ENCODE measurements at places on chromosomes 5 and 9.
A peak's percentile ranks its signal among the peaks of the same experiment; 100 is the strongest.

DNA sequence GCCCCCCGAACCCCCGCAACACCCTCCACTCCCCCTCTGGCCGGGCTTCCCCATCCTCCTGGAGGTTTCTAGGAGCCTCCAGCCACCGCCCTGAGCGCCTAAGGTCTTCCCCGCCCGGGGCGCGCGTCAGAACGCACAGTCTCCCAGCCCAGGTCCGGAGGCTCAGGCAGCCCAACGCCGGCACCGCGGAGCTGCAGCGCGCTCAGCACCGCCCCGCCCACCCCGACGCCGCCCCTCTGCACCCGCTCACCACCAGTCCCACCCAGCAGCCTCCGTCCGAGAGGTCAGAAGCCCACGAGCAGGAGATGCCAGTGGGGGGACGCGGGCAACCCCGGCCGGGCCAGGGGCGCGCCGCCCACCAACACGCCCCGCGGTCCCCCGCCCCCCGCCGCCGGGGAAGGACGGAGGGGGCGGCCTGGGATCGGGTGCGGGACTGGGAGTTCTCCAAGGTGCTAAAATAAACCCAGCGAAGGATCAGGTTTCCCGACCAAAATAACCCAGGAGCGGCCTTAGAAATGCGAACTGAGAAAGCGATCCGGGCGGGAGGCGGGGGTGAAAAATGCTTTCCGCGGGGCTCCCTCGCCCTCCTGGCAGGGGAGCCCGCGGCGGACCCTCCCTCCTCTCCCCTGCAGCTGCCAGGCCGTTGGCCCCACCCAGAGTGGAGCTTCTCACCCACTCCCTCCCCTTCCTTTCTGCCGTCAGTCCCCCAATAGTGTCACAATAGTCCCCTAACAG lies 6.5 kb upstream of the FAM78A start:
- DNase-seq = no peak

GRCh38 chr9:90880669-90881068 lies 79.0 kb downstream of the SYK start:
- no peak for DNase-seq

DNA sequence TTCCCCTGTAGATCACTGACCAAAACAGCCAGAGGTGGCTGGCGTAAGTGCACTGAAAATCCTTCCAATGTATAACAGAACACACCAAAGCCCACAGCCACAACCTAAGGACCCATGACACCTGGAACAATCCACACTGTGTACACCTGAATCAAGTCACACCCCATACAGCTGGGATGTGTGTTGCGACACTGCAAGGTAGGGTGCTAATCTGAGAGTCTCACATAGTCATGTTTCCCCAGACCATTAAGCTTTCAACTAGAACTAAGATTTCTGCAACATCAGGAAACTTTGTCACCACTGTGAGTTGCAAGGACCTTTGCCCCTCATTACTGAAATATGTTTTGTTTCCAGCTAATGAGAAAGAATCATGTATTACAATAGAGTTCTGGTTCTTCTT lies 59.4 kb downstream of the MED27 start:
- DNase-seq = no peak

DNA sequence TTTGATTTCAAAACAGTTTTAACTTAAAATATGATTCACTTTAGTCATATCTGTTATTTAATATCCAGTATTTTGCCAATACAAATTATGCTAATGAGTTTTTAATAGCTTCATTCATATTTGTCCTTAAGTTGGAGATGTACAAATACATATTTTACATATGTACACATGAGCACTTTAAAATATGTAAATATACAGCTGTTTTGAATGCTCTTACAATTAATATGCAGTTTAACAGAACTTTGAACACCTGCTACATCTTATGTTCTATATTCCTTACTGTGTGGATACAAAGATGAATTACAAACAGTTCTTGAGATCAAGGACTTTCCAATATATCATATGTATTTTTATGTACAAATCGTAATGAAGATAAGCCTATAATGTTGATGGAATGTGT lies 74.0 kb downstream of the CHSY3 start:
- DNase-seq = no peak

GRCh38 chr9:89436963-89437625 lies 60.8 kb downstream of the SEMA4D start:
- DNase-seq = no peak

GRCh38 chr9:99012957-99013512 lies 69.3 kb downstream of the COL15A1 start:
- no peak for DNase-seq

GRCh38 chr9:133253268-133253667 lies 21.7 kb downstream of the ABO start:
- no peak for DNase-seq

- DNase-seq = no peak
Measured at GRCh38 chr5:15575666-15576065, 75.7 kb downstream of the FBXL7 start.

- DNase-seq = no peak
Measured at GRCh38 chr9:121484651-121485446, 14.8 kb downstream of the GGTA1 start.

DNA sequence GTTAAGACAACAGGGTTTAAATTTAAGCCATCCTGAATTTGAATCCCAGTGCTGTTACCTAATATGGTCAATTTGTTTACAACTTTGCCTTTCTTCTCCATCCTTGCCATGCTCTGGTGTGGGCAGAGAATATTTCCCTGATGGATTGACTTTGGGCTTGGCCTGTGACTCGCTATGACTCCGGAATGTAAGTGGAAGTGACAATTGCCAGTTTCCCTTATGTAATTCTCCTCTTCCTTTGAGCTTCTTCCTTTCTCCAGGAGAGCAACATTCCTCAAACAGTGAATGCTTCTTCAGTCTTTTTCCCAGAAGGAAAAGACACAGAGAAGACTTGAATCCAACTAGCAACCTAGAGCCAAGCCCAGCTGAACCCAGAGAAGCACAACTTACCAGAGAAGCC lies 159.1 kb downstream of the LURAP1L start:
- DNase-seq = peak; percentile 26

DNA sequence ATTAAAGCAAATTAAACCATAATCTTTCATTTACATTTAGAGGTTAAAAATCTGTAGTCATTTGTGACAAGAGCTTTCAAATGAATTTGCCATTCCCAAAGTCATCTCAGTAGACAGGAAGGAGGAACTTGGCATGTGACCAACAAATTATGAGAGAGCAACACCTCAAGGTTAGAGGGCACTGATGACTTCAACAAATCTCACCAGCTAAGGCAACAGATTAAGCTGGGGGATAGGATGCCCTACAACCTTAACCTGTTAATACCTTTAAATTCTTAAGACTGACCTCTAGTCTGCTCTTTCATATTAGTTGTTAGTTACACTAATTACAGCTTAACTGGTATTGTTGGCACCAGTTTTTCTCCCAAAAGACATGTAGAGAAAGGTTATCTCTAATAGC lies 18.4 kb downstream of the POU5F2 start:
- no peak for DNase-seq

- no peak for DNase-seq
Measured at GRCh38 chr9:14004110-14004509, 309.8 kb downstream of the NFIB start.

GRCh38 chr9:69877852-69878514 lies 57.4 kb downstream of the CFAP95 start:
- DNase-seq = no peak

- DNase-seq = no peak
Measured at GRCh38 chr5:141692533-141692888, 10.5 kb upstream of the ARAP3 start.

DNA sequence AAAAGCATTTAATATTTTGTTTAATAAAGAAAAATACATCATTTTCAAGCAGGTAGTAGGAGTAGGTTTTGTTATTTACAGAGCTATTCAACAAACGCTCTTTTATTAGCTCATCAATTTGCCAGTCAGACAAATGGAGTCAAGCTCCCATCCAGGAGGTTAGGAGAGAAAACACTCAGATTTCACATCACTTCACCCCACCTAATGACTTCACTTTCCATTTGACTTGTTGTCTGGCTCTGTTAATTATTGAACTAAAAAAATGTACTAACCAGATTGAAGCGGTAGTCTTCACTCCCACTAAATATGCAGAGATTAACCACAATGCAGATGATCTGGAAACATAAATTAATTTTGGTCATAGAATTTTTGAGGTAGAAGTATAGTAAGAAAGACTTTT lies 193.6 kb upstream of the VCAN start:
- no peak for DNase-seq

- DNase-seq = no peak
Measured at GRCh38 chr5:125813221-125813974, 609.8 kb upstream of the GRAMD2B start.

DNA sequence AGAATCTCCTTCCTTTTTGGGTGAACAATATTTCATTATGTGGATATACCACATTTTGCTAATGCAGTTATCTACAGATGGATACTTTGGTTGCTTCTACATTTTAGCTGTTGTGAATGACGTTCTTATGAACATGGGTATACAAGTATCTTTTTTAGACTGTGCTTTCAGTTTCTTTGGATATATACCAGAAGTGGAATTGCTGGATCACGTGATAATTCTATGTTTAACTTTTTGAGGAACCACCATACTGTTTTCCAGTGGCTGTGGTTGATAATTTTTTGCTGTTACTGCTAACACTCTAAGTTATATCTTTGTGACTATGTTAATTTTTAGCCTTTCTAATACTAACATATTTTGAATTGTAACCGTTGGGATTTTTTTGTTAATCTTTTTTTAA lies 12.5 kb downstream of the WDR70 start:
- DNase-seq = no peak

GRCh38 chr5:74393943-74394342 lies 246.6 kb downstream of the ENC1 start:
- DNase-seq = no peak

- DNase-seq = no peak
Measured at GRCh38 chr5:123805300-123805699, 293.3 kb downstream of the CSNK1G3 start.

DNA sequence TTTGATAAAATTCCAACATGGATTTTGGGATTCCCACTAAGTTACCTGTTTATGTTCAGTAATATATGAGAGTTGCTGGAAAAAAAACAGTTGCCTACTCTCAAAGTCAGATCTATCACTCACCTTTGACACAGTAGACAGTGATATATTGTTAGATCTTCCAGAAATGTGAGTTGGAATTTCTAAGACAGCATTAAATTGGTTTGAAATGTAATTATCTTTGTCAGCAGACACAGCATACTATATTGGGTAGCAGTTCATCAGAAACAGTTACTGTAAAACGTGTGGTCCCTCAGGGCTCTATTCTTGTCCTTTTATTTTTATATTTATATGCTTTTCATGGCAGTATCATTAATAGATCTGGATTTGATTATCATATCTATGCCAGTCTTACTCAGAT lies 433.6 kb upstream of the ARRDC3 start:
- no peak for DNase-seq

DNA sequence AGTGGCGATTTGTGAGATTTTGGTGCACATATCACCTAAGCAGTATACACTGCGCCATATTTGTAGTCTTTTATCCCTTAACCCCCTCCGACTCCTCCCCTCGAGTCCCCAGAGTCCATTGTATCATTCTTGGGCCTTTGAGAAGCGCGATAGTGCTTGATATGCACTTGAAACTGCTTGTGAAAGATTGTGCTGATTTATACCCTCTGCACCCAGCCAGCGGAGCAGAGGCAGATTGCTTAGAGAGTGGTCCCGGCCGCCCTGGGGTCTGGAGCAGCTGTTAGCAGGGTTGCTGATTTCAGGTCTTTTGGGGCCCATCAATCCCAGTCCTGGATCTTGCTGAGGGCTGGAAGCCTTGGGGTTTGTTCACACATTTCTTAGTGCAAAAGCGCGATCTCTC lies 13.0 kb upstream of the FAM240B start:
- no peak for DNase-seq

DNA sequence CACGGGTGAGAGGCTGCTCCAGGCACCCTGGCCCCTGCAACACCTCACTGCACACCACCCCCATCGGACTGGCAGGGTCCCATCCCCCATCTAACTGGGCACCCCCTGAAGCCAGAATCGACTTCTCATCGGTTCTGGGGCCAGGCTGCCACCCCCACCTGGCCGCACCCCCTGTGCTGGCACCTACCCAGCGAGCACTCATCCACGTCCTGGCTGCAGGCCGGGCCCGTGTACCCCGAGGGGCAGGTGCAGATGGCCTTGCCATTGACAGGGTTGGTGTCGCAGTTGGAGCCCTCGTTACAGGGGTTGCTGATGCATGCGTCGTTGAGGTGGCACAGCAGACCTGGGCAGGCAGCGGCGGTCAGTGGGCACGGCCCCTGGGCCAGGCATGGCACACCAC lies 27.9 kb downstream of the NOTCH1 start:
- no peak for DNase-seq

- no peak for DNase-seq
Measured at GRCh38 chr5:137735555-137736284, at the start of gene KLHL3. Gene KLHL3 (minus strand): TSS chr5:137736089. CDS start chr5:137735646, 443 bp downstream.

DNA sequence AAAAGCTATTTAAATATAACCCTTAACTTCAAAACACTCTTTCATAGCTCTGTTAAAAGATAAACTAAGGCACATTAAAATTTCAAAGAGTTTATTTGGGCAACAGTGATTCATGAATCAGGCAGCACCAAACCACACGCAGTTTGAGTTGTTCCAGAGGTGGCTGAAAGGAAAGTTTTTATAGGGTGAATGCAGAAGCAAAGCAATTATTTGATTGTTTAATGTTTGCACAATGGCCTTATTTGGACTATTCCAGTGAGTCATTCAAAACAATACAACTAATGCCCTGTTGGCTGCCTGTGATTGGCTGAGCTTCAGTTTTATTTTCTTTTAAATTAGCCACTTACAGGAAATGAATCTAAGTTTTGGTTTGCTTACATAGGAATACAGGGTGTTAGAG lies 125.3 kb downstream of the CEP120 start:
- DNase-seq = no peak

GRCh38 chr9:131618071-131618479 lies 72.8 kb downstream of the PRRT1B start:
- DNase-seq = no peak

DNA sequence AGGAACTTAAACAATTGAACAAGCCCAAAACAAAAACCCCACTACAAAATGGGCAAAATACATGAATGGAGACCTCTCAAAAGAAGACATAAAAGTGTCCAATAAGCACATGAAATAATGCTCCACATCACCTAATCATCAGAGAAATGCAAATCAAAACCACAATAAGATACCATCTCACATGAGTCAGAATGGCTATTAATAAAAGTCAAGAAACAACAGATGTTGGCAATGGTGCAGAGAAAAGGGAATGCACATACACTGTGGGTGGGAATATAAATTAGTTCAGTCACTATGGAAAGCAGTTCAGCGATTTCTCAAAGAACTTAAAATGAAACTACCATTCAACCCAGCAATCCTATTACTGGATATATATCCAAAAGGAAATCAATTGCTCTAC lies 337.4 kb upstream of the GRIA1 start:
- DNase-seq = no peak

GRCh38 chr9:441126-441525 lies 226.5 kb downstream of the DOCK8 start:
- DNase-seq = no peak
